ENCODE measurements at places on chromosomes 1 and 21.

GRCh38 chr1:64136752-64137411 is 66.5 kb upstream of the UBE2U start:
- DNase-seq: peak; percentile 67

GRCh38 chr1:168618886-168619285 is 42.5 kb downstream of the XCL1 start:
- DNase-seq: no peak

DNA sequence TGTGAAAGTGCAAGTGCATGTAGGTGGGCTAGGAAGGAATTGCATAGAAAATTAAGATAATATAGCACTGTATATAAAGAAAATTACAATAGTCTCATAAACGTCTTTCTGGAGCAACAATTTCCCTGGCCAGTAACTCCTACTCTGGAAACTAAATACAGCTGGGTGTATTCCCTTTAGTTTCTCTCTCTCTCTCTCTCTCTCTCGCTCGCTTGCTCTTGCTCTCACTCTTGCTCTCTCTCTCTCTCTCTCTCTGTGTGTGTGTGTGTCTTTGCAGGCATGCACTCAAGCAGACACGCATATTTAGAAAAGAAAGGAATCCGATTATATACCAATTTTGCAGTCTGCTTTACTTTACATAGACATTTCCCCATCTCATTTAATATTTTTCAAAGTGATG is 14.7 kb downstream of the S100A10 start:
- DNase-seq: no peak

DNA sequence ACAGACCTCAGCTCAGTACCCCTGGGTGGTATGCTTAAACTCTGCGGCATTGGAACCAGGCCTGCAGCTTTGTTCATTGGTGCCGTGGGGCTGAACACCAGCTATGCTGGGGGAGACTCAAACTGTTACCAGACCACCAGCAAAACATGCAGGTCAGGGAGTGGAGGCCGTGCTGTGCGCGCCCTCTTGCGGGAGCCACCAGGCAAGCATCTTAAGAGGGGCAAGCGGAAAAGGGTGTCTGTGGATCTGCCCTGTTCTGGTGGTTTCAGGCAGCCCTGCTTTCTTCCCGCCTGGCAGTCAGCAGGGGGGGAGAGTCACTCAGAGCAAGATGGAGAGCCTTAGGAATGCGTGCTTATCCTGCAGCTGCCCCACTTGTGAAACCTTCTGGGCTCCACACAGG is 276.9 kb upstream of the ZRANB2 start:
- no peak for DNase-seq

GRCh38 chr1:243432136-243432535 is 176.3 kb downstream of the SDCCAG8 start:
- DNase-seq: no peak

GRCh38 chr1:10489291-10490055 is 14.7 kb downstream of the PEX14 start:
- no peak for DNase-seq

- no peak for DNase-seq
These were observed 17.9 kb downstream of the UBL4B start for GRCh38 chr1:110130113-110130591.

- no peak for DNase-seq
These were observed 136.8 kb downstream of the S1PR1 start for GRCh38 chr1:101373570-101373969.

- no peak for DNase-seq
These were observed 140.7 kb downstream of the DUSP10 start for GRCh38 chr1:221601166-221601565.

GRCh38 chr21:38742580-38743260 is 63.0 kb upstream of the ETS2 start:
- DNase-seq: no peak

- DNase-seq: no peak
These were observed 33.6 kb upstream of the DIP2A start for GRCh38 chr21:46425041-46425440.

DNA sequence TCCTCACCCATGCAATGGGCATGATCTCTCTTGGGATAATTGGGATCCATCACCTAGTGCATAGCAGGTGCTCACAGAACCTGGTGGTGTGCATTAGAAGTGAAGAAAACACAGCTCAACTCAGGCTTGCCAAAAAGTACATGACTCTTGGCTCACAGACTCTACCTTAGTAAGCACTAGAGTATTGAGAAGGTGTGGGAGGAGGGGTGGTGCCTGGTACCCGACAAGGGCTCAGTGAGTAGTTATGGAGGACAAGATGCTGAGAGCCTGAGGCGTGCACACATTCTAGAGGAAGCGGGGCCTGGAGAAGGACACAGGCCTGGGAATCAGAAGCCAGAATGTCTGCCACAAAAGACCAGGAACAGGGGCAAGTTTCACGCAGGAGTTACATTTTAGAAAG is 100.3 kb upstream of the GRIK3 start:
- no peak for DNase-seq

DNA sequence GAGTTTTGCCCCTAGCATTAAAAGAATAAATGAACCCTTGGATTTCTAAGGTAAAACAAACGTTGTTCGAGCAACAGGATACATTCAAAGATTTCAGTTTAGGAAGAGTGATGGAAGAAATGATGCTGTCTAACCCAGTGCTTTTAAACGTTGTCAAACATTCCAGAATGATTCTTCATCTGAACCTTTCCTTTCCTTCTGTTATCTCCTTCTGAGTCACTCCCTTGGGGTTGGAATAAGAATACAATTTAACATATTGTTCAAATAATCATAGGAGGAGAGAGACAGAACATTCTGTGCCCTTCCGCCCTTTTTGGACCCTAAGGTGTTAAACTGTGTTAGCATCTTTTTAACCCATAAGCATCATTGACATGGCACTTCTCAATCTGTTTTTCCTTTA is 61.1 kb upstream of the RCOR3 start:
- no peak for DNase-seq

- DNase-seq: no peak
These were observed 62.8 kb downstream of the PIK3CD start for GRCh38 chr1:9714257-9714718.

- DNase-seq: no peak
These were observed 87.5 kb upstream of the PLPPR4 start for GRCh38 chr1:99176753-99177152.

DNA sequence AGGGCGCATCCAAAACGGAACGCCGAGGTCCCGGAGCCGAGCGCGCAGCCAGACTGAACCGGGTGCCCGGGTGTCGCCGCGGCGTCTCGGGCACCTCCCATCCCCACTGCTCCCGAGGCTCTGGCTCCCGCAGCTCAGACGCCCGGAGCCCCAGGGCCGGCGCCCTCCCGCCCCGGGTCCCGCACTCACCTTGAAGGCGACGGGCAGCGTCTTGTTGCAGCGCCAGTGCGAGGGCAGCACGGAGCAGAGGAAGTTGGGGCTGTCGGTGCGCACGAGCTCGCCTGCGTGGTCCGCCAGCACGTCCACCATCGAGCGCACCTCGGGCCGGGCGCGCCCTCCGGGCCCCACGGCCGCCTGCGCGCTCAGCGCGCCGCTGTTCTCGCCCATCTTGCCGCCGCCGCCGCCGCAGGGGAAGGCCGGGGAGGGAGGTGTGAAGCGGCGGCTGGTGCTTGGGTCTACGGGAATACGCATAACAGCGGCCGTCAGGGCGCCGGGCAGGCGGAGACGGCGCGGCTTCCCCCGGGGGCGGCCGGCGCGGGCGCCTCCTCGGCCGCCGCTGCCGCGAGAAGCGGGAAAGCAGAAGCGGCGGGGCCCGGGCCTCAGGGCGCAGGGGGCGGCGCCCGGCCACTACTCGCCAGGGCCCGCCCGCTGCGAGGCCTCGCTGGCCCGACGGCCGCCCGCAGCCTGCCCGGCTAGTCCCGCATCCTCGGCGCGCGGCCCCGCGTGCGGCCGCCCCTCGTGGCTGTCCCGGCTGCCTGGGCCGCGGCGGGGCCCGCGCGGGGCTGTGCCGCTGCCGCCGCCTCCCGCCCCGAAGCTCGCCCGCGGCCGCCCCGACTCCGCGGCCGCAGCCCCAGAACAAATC is 447 bp downstream of the RUNX3 start:
- peak; percentile 36 for DNase-seq

- DNase-seq: no peak
These were observed 40.9 kb downstream of the KCNK1 start for GRCh38 chr1:233654658-233655280.
